SJCRH30 (cell line): ENCODE measurements at places on chromosomes 11 and 22. TPM values are rescaled to one million over a fixed set of nuclear protein-coding genes. Genes with fewer than 3 reads are reported as not detected.

DNA sequence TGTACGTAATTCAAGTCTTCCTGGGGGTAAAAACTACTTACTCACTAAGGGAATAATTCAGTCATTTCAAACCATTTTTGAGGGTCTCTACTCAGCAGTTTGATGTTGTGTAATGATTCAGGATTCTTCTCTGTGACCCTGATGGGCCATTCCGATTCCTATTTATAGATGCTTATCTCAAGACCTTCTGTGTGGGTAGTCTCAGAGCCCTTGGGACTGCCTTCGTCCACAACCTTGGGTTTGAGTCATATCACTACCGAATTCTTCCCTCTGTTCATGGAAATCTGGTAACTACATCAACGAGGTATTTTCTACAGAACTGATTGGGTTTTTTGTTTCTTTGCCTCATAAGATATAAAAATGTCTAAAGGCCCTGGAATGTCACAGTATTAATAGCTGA is 14.3 kb upstream of the CBX6 start:
- no peaks in the 10 kb centered on the region for H3K27me3 ChIP-seq
- no peak for DNase-seq
- H3K4me3 ChIP-seq = no peak overlapping the region
- no peaks in the 10 kb centered on the region for H3K36me3 ChIP-seq

- peaks cover 3% of the 10 kb centered on the region; the same call in 1 of the 2 replicates for H3K4me1 ChIP-seq
- no peak overlapping the region for H3K27ac ChIP-seq
- no peaks in the 10 kb centered on the region for H3K36me3 ChIP-seq
These were observed 58.6 kb downstream of the UVRAG start for GRCh38 chr11:75873417-75874221.

Gene GLYAT
- total RNA-seq = not detected in 2 replicates

Gene HDHD5
- total RNA-seq = 48.3 and 48.7 TPM in 2 replicates

Gene DNAJB7
- total RNA-seq = not detected in 2 replicates

Gene CADM1
- 6.0 TPM in 2 replicates for total RNA-seq

DNA sequence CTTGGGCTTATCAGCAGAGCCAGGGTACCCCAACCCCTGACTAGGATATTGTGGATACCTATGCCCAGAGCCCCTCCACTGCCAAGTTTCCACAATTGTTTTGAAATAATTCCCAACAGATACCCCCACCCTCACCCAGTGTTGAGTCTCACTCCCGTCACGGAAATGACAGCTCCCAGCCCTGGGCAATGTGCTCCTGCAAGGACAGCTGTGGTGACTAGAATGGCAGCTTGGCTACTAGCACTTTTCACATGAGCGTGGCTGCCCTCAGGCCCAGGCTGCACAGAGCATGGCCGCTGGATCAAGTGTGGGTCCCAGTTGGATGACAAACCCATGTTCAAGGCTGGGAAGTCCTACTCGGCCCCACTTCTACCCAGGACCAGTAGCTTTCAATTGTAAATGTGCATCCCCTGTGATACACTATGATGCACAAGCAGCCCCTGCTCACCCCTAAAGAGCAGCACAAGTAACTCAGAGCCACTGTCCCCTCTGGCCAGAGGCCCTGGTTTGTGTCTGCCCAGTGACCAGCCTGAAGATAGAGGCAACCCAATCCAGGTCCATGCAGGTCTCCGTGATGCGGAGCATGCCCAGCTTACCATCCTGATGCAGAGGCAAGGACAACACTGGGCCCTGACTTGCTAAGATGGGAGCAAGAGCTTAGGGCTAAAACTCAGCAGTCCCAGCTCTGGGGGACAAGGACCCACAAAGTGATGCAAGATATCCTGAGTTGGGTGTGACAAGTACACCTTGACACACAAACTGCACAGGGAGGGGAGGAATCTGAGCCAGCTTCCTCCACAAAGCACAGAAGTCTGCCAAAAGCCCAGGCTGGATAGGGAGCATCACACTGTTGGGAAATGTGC is 13.2 kb downstream of the KCNQ1OT1 start:
- DNase-seq = no peak
- H3K4me1 ChIP-seq = peaks cover 5% of the 10 kb centered on the region
- no peak overlapping the region for H3K27ac ChIP-seq
- no peaks in the 10 kb centered on the region for H3K27me3 ChIP-seq

- H3K36me3 ChIP-seq = no peaks in the 10 kb centered on the region
- peaks cover 3% of the 10 kb centered on the region; the same call in 1 of the 2 replicates for H3K27me3 ChIP-seq
- H3K4me3 ChIP-seq = no peak overlapping the region
- no peak overlapping the region for H3K27ac ChIP-seq
These were observed 642.1 kb upstream of the CCDC179 start for GRCh38 chr11:23502389-23502788.

- no peaks in the 10 kb centered on the region for H3K4me1 ChIP-seq
- DNase-seq = no peak
- peaks cover 23% of the 10 kb centered on the region for H3K36me3 ChIP-seq
- no peak overlapping the region for H3K27ac ChIP-seq
- no peaks in the 10 kb centered on the region for H3K27me3 ChIP-seq
These were observed 68.4 kb upstream of the CLNS1A start for GRCh38 chr11:77705876-77706579.

Gene POTEH
- not detected in 2 replicates for total RNA-seq

DNA sequence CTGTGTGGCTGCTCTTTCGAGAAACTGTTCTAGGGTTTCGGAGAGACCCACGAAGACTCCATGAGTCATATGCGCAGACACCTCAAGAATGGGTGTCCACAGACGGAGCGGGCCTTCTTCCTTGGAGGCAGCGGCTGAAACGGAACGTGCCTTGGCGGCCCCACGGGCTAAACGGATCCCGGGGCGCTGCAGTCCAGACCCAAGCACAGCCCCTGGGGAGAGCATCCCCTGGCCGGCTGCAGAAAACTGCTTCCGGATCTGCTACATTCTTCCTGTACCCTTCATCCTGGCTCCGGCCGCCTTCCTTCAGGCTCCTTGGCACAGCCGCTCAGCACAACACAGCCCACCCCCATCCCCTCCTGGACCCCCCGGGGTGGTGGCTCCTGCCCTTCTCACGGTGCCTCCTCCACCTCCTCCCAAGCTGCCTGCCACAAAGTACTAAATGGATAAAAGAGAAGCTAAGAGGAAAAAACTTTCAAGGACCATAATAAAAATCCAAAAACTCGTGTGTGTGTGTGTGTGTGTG is 25.4 kb downstream of the CPT1A start:
- H3K27me3 ChIP-seq = no peaks in the 10 kb centered on the region
- no peak overlapping the region for H3K4me3 ChIP-seq
- H3K27ac ChIP-seq = no peak overlapping the region
- DNase-seq = no peak
- H3K4me1 ChIP-seq = no peaks in the 10 kb centered on the region
- no peaks in the 10 kb centered on the region for H3K36me3 ChIP-seq

DNA sequence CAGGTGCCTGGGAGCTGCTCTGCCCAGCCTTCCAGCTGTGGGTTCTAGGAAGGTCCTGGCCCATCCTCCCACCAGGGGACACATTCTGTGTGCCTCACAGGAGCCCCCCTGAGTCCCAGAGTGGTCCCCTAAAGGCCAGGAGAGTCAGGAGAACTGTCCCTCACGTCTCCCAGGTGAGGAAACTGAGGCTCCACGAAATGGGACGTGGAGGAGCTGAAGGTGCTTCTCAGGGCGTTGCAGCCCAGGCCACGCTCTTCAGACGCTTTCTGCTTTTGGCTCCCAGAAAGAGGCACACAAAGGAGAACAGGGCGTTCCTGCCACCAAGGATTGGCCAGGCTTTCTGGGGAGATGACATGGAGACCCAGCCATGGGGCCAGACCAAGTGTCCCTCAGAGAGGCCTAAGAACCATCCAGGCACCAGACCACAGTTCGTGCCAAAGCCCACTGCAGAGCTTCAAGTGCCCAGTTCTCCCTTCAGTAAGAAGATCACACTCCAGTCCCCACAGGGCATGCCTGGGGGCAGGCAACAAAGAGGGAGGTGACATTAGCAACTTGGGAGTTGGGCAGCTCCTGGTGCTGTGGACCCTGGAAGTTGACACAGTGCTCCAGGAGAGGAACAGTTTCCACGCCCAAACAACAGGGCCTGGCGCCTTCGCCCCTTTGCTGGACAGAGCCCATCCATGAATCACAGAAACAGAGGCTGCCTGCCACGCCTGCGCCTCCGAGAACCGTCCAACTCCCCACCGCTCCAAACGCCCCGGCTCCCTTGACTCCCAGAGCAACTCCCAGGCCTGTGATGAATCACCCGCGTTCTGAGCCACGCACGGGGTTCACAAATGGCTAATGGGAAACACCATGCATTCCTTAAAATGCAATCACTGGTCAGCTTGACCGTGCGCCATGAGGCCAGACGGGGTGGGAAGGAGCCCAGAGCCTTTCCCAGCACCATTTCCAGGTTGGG is 589.2 kb downstream of the BRD1 start:
- no peaks in the 10 kb centered on the region for H3K4me1 ChIP-seq
- no peak overlapping the region for H3K4me3 ChIP-seq
- H3K27ac ChIP-seq = no peak overlapping the region
- no peaks in the 10 kb centered on the region for H3K36me3 ChIP-seq
- H3K27me3 ChIP-seq = peaks cover 52% of the 10 kb centered on the region

Gene SLC22A8
- not detected in 2 replicates for total RNA-seq

DNA sequence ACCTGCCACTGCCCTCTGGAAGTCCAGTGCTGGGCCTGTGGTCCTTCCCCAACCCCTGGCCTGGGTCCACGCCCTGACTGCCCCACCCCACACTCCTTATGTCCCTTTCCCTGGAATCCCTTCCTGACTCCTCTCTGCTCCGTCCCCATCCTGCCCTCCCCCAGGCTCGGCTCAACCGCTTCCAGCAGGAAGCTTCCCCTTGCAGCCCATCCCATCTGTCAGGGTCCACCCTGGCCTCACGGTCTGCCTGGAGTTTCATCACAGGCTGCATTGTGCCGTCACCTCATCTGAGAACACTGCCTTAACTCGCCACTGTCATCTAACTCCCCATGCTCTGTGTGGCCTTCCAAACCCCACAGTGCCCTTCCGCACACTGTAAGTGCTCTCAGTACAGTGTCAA is 64.3 kb downstream of the NAT10 start:
- H3K27me3 ChIP-seq = no peaks in the 10 kb centered on the region
- no peak overlapping the region for H3K27ac ChIP-seq
- H3K4me3 ChIP-seq = no peak overlapping the region
- DNase-seq = no peak

DNA sequence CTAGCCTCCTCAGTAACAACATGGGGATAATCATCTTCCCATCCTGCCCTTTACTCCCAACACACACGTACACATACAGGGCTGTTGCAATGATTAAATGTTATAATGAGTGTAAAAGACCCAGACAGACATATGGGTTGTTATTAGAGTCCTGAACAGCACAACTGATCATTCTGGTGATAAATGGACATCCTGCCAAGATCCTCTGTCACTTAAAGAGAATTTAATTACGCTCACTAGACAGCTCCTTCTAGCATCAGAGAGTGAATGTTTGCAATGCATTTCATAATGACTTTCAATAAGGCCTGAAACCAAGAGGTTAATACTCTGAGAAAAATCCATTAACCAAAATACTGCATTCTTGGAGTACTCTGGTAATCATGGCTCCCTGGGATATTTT is 115.8 kb downstream of the KCNC1 start:
- no peaks in the 10 kb centered on the region for H3K4me1 ChIP-seq
- H3K4me3 ChIP-seq = no peak overlapping the region
- no peaks in the 10 kb centered on the region for H3K36me3 ChIP-seq
- DNase-seq = no peak
- no peaks in the 10 kb centered on the region for H3K27me3 ChIP-seq

Gene ROBO4
- 0.10 and 0.22 TPM in 2 replicates for total RNA-seq

DNA sequence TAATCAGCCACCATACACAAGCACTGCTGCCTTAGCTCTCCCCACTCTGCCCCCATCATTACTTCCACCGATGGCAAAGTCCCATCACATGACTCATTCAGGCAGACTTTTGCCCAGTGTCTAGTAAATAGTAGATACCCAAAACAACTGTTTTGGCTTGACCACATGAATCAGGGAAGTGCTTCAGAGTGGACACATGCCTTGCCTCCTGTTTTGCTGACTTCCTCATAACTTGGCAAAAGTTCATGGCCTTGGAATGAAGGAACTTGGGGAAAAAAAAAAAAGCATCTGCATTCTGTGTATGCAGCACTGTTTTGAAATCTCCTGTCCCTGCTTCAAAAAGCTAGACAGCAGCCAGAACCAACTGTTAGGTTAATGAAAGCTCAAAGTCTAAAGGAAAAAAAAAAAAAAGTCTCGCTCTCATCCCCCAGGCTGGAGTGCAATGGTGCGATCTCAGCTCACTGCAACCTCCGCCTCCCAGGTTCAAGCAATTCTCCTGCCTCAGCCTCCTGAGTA is 335.3 kb downstream of the FAM181B start:
- DNase-seq = no peak
- no peaks in the 10 kb centered on the region for H3K36me3 ChIP-seq
- H3K27ac ChIP-seq = no peak overlapping the region
- H3K4me1 ChIP-seq = no peaks in the 10 kb centered on the region

DNA sequence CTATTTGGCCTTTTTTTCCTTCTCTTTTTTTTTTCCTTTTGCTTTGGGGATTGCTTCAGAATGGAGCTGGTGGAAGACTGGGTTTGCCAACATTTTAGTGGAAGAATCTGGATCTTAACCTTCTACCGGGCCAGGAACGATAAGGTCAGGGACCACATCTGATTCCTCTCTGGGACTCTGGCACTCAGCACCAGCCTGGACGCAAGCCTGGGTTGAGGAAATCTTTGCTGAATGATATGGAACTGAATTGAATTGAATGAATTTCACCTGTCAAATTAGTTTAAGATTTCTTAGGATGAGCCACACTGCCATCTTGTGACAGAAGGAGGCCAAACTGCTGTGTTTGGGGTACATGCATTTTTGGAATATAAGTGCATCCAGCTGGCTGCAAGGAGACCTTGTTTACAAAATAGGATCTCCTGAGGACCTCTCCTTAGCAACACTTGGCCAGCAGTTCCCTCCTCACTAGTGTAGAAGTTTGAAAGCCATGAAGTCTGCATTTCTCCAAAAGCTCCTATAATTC is 30.4 kb downstream of the TPBGL start:
- DNase-seq = no peak
- H3K4me3 ChIP-seq = no peak overlapping the region
- H3K4me1 ChIP-seq = no peaks in the 10 kb centered on the region
- peaks cover 60% of the 10 kb centered on the region for H3K36me3 ChIP-seq

- H3K36me3 ChIP-seq = 0 out of 2 replicates have a peak, but pooled peaks cover 2% of the 10 kb centered on the region
- H3K27me3 ChIP-seq = no peaks in the 10 kb centered on the region
- no peak for DNase-seq
- H3K4me3 ChIP-seq = no peak overlapping the region
- no peaks in the 10 kb centered on the region for H3K4me1 ChIP-seq
These were observed 36.1 kb downstream of the PPFIA1 start for GRCh38 chr11:70306586-70307033.
